ELR (cell line): ENCODE measurements at places on chromosomes 3 and 15.

DNA sequence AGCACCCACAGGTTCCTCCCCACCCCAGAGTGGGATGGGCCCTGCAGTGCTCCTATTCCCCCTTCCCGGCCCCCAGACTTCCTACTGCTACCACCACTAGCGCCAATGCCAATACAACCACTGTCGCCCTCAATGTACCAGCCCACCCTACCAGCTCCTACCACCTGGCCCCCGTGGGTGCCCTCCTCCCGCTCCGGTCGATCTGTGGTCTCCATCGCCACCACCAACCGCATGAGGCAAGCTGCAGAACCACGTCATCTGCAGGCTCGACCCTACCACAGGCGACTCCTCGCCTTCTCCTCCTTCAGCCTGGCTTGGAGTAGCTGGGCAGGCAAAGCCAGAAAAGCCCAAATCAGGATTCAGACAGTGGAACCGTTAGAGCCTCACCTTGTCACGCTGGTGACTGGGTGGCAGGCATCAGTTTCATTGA lies 179.3 kb downstream of the POTEB3 start:
- no peak for DNase-seq

- DNase-seq = no peak
Observed at GRCh38 chr3:150844484-150844883, 60.8 kb downstream of the MINDY4B start.

GRCh38 chr3:150278843-150279381 lies 129.2 kb upstream of the TSC22D2 start:
- DNase-seq = no peak

DNA sequence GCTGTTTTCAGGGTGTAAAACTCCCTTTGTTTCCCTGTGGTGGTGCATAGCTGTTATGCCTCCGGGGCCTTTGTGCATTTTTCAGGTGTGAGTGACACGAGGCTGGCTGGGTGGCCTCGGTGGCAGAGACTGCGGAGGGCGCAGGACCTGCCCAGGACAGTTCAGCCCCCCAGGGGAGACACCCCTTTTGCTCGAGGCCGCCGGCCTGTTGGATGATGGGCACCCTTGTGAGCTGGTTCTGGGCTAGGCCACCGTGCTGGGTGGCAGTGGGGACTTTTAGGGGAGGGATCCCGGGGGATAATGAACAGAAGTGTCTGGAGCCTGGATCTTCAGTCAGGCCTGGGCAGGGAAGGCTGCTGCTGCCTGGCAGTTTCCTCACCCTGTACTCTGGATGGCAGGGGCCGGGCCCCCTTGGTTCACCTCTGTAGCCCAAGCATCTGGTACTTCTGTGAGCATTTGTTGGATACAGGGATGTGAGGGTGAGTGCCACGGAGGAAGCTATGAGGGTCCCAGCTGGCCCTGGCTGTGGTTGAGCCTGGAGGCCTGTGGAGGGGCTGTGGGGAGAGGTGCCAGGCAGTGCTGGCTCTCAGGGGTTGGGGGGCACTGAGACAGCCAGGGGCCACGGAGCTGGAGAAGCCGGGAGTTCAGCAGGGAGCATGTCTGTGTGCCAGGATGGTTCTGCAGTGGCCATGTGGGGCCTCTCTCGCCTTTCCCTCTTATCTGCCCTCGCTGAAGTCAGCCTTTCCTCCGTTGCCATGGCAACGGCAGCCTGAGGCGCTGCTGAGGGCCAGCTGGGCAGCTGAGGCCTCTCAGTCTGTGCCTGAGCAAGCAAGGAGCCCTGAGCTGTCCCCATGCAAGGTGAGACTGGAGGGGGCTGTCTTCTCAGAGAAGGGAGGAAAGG lies 49.0 kb downstream of the KY start:
- peak; percentile 52 for DNase-seq

DNA sequence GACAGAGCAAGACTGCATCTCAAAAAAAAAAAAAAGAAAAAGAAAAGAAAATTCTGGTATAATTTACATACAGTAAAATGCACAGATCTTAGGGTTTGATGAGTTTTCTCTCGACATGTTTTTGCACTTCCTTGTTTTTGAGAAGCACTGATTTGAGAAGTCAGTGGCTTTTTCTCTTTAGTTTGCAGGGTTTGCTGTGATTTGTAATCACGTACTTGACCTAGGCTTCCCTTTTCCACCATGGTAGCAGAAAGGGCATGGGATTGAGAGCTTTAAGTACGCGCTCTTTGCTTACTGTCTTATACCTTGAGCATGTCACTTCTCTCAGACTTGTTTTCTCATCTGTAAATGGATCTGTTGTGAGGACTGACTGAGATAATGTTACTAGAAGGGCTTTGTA lies 4.1 kb downstream of the VHL start:
- DNase-seq = no peak

DNA sequence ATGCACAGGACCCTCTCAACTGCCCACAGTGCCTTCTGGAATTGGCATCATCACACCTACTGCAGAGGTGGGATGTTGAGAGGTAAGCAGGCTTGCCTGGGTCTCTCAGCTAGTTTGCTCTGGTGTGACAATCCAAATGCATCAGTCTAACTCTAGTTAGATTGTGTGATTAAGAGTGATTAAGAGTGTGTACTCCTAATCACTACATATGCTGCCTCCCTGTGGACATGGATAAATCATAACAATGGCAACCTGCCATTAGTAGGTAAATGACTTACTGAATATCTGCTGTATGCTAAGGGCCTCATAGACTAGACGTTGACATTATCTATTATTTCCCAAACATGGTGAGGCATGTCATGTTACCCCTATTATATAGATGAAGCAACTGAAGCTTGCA lies 342.1 kb downstream of the OCA2 start:
- DNase-seq = no peak

DNA sequence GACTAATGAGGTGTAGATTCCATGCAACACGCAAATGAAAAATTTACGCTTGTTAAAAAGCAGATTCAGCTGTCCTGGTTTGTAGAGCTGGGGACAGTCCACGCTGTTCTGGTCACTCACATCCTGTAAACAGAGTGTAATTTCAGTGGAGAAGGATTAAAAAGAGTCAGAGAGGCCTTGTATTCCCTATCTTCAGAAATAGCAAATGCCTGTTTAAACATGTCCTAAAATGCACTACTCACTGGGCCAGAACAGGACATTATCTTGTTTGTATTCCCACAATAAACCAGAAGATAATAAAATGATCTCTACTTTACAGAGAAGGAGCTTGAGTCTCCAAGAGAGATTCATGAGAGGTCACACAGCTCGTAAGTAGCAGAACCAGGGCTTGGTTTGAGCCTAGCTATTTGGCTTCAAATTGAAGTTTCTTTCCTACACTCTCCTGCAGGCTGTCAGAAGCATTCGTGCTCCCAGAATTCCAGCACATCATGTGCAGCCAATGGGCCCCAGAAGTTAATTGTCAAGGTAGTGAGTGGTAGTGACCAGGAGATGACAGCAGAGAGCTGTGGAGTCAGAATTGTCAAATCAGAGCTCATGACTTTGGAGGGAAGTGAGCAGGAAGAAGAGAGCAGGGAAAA lies 242.5 kb downstream of the ATP8B4 start:
- DNase-seq = peak; percentile 8

GRCh38 chr15:49908236-49908932 lies 210.6 kb downstream of the ATP8B4 start:
- no peak for DNase-seq
